Stimulated activated CD4-positive, alpha-beta T cell treated with anti-CD3 and anti-CD28 coated beads, TNF-alpha, amount 100 ng/mL, for 1 hour (primary cell): ENCODE measurements at places on chromosomes 3 and 15.

DNA sequence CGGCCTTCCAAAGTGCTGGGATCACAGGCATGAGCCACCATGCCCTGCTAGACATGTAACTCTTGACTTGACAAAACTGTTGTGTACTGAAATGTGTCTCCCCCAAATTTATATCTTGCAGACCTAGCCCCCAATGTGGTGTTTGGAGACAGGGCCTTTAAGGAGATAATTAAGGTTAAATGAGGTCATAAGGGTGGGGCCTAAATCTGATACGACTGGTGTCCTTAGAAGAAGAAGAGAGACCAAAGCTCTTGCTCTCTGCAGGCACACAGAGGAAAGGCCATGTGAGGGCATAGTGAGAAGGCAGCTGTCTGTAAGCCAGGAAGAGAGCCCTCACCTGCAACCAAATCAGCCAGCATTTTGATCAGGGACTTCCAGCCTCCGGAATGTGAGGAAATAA is 361.3 kb downstream of the SV2B start:
- no peak for DNase-seq

DNA sequence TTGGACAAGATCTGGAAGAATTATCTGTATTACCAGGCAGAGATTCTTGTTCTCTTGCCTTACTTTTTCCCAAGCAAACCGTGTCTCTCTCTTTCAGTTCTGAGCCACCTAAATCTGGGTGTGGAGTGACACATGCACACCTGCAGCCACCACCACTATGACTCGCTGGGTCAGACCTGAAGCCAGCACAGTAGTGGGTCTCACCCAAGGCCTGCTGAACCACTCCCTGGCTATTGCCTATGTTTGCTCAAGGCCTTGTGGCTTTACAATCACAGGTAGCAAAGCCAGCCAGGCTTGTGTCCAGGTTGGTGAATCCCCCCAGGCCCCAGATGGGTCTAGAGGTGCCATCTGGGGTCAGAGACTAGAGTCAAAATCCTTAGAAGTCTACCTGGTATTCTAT is 28.7 kb upstream of the COPB2 start:
- DNase-seq = no peak

DNA sequence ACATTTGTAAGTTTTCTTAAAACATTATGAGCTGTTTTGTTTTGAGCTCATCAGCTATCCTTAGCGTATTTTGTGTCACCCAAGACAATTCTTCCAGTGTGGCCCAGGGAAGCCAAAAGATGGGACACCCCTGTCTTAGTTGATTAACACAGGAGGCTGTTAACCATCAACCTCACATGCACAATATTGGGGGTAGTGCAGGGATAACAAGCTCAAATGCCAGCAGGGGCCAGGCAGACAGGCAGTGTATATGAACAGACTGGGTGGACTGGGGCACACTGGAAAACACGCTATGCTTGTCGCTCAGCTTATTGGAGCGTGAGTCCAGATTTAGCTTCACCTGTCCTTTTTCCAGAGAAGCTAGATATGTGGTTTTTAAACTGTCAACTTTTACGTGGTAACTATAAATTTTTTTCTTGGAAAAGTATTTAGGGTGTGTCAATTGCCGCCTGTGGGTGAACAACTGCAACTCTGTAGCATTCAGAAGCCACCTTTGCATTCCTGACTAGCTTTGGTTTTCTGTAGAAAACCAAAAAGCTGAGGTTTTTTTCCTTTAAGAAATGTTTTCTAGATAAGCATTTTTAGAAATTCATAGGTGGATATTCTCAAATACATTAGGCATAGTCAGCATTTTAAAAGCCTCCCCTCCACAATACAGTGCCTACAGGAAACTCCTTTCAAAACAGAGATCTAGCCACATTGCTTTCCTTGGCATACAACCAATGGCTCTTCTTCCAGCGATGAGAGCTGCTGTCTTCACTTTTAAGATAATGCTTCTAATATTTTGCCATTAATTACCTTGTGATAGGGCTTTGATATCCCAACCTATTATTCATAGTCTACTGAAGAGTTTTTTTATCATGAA is 14.6 kb downstream of the PSMD6 start:
- no peak for DNase-seq

DNA sequence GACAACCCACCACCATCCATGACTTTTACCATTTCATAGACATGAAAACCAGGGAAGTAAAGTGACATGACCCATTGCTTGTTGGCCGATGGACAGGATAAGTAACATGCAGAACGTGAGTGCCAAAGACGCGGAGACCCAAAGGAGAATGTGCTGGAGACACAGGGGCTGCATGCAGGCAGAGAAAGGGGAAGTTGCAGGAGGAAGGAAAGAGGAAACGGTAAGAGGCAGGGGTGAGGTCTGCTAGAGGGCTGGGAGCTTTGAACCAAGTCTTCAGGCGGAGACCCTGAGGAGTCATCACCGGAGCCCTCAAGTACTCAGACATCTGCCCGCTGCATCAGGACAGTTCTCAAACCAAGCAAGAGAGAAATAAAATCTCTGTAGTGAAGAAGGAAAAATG is 34.9 kb downstream of the MAGEF1 start:
- no peak for DNase-seq

GRCh38 chr15:58506064-58506490 is 74.3 kb downstream of the LIPC start:
- DNase-seq = no peak

- no peak for DNase-seq
Measured at GRCh38 chr3:127753338-127753737, 69.0 kb downstream of the MGLL start.

- no peak for DNase-seq
Measured at GRCh38 chr3:196942915-196943277, 568 bp upstream of the NCBP2 start.

GRCh38 chr15:48577469-48577868 is 68.0 kb downstream of the FBN1 start:
- no peak for DNase-seq

DNA sequence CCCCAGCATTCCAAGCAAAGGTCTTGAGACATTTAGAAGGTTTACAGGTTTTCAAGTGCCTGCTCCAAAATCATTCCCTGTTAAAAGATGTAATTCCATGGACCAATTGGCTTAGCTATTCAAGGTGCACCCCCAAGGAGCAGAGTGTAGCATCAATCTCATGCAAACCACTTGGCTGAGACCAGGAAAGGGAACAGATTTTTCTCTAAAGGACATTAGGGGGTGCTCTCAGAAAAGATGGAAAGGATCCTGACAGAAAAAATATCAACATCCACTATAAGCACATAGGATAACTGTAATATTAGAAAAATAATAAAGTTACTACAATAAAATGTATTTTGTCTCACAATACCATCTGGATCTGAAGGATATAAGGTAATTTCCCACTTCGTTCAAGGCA is 328.0 kb upstream of the CDIN1 start:
- no peak for DNase-seq

- no peak for DNase-seq
Measured at GRCh38 chr15:99556011-99556410, 9.8 kb upstream of the MEF2A start.

- DNase-seq = no peak
Measured at GRCh38 chr3:49745986-49746385, 22.2 kb upstream of the GMPPB start.
